PC-3 (cell line): ENCODE measurements at places on chromosomes 12 and 14. TPM values are rescaled to one million over a fixed set of nuclear protein-coding genes. Genes with fewer than 3 reads are reported as not detected.

The ACOT6 gene
- total RNA-seq = not detected in 2 replicates

The B4GALNT1 gene
- 39.0 and 42.3 TPM in 2 replicates for total RNA-seq

The TAS2R46 gene
- 0.36 and 1.5 TPM in 2 replicates for total RNA-seq

The SLC17A8 gene
- total RNA-seq = not detected in 2 replicates

The CRIP2 gene
- 100 and 109 TPM in 2 replicates for total RNA-seq

The FAIM2 gene
- 0.18 TPM in 1 of 2 replicates, not detected in the other for total RNA-seq

The PWP1 gene
- 85.8 and 189 TPM in 2 replicates for total RNA-seq

The PPP1R3E gene
- total RNA-seq = 3.2 and 5.0 TPM in 2 replicates

The AMN gene
- total RNA-seq = 0.17 TPM in 1 of 2 replicates, not detected in the other

The ADAMTS20 gene
- total RNA-seq = 1.0 and 1.6 TPM in 2 replicates

The CALCOCO1 gene
- total RNA-seq = 20.4 and 30.6 TPM in 2 replicates

The MYH6 gene
- total RNA-seq = not detected in 2 replicates

The YY1 gene
- 64.1 and 88.4 TPM in 2 replicates for total RNA-seq

The KLRG1 gene
- 0.15 TPM in 1 of 2 replicates, not detected in the other for total RNA-seq

The TMPRSS12 gene
- total RNA-seq = not detected in 2 replicates

The CARMIL3 gene
- not detected in 2 replicates for total RNA-seq

The ZBTB25 gene
- 4.0 and 10.7 TPM in 2 replicates for total RNA-seq

The TBC1D30 gene
- total RNA-seq = 16.8 and 36.1 TPM in 2 replicates

The CAMKK2 gene
- total RNA-seq = 20.1 and 26.5 TPM in 2 replicates

The FAM181A gene
- total RNA-seq = not detected in 2 replicates

The ASCL1 gene
- total RNA-seq = not detected in 2 replicates

The LMO3 gene
- total RNA-seq = 2.3 TPM in 1 of 2 replicates, not detected in the other

The KIF21A gene
- 21.7 and 25.1 TPM in 2 replicates for total RNA-seq

The PLEKHH1 gene
- total RNA-seq = 6.2 and 11.1 TPM in 2 replicates

The IL26 gene
- not detected in 2 replicates for total RNA-seq

The CAPZA3 gene
- total RNA-seq = not detected in 2 replicates

The GOLGA5 gene
- 21.4 and 23.5 TPM in 2 replicates for total RNA-seq

The HHIPL1 gene
- 0.84 and 0.92 TPM in 2 replicates for total RNA-seq

The LMNTD1 gene
- total RNA-seq = not detected in 2 replicates

The EPS8 gene
- 37.8 and 47.4 TPM in 2 replicates for total RNA-seq

The TPH2 gene
- total RNA-seq = not detected in 2 replicates

The CDK4 gene
- 212 and 229 TPM in 2 replicates for total RNA-seq

The PCED1B gene
- 1.0 TPM in 1 of 2 replicates, not detected in the other for total RNA-seq

The PMCH gene
- not detected in 2 replicates for total RNA-seq

The BATF gene
- not detected in 2 replicates for total RNA-seq

The ESPL1 gene
- total RNA-seq = 31.6 and 37.3 TPM in 2 replicates

The GYS2 gene
- not detected in 2 replicates for total RNA-seq

The EML1 gene
- 12.0 TPM in 2 replicates for total RNA-seq

The KCNK10 gene
- total RNA-seq = 1.2 TPM in 1 of 2 replicates, not detected in the other

The OAS2 gene
- 5.8 and 10.5 TPM in 2 replicates for total RNA-seq

The RNFT2 gene
- 12.6 and 15.8 TPM in 2 replicates for total RNA-seq

The FITM1 gene
- 0.55 TPM in 1 of 2 replicates, not detected in the other for total RNA-seq

The TEX52 gene
- not detected in 2 replicates for total RNA-seq

The NFATC4 gene
- 11.5 and 15.1 TPM in 2 replicates for total RNA-seq

The CFL2 gene
- 88.4 and 98.0 TPM in 2 replicates for total RNA-seq

The ADCK1 gene
- total RNA-seq = 4.7 and 5.7 TPM in 2 replicates

The CLECL1 gene
- not detected in 2 replicates for total RNA-seq

The ADCY6 gene
- total RNA-seq = 19.0 and 24.4 TPM in 2 replicates
